LoVo (cell line): ENCODE measurements at places on chromosomes 2 and 18.

- DNase-seq, result peak; percentile 79
These were observed 573 bp downstream of the KDSR start for GRCh38 chr18:63366213-63367052.

DNA sequence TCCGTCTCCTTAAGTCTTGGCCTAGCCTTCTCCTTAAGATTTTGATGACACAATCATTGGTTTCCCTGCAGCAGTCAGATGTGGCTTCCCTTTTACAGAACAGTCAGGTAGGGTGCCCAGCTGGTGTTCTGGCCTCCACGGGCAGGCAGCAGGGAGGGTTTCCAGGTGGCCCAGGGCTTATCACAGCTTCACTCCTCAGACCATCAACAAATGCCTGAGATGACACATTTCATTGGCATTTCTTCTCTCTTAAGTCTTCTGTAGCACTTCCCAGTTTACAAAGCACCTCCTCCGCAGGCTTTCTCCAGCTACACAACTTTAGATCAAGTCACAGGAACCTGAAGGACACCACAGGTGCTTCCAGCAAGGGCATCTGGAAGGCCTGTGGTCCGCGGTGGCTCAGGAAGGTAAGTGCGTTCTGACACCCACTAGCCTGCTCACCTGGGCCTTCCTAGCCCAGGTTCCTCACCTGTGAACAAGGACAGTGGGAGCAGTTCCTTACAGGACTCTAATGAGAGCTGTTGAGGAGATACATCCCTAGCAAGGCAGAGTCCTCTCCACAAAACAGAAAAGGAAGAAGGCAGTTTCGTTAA lies 37.6 kb downstream of the PTPN18 start:
- peak; percentile 5 for DNase-seq

DNA sequence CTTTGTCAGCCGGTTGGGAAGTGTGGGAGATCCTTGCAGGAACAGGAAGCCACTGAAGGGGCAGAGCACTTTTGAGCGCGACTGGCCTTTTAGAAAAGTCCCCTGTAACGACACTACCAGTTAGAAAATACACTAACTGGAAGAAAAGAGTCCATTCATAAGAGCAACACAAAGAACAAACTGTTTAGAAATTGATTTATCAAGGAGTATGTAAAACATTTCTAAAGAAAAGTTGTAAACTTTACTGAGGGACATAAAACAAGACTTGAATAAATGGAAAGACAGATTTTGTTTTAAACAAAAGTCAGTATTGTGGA lies 29.8 kb upstream of the POMC start:
- DNase-seq, result no peak

DNA sequence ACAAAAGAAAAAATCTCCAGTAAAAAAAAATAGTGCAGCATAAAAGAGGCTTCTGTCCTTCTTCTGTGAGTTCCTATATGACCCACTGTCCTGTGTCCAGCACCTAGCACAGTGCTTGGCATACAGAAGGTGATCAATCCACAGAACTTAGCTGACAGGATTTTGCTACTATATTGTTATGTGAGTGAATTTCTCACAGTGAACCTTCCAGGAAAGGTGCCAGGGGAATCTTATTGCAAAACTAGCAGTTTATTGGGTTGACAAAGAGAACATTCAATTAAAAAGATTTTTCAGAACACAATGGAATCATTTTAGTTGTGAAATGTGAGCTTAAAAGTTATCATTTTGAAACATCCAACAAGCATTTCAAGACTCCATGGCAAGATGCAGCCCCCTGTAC lies 12.4 kb upstream of the TRIB2 start:
- DNase-seq, result no peak

GRCh38 chr2:84840306-84840705 lies 40.6 kb downstream of the TRABD2A start:
- no peak for DNase-seq

DNA sequence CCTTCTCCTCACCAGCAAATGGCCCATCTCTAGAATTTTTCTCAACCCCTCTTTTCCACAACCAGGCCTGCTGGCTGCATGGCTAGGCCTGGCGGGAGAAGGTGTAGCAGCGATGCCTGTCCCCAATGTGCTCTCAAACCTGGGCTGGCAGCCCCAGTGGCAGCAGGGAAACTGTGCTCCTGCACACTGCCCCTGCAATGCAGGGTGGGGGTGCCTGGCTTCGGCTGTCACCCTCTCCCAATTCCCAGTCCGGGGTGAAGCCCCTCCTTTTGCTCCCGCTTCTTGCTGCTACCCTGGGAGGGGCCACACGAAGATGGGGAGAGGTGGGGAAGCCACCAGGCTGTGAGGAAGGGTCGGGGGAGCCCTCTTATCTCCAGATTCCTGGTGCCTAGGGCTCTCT lies 36.1 kb upstream of the OTOF start:
- DNase-seq, result no peak

DNA sequence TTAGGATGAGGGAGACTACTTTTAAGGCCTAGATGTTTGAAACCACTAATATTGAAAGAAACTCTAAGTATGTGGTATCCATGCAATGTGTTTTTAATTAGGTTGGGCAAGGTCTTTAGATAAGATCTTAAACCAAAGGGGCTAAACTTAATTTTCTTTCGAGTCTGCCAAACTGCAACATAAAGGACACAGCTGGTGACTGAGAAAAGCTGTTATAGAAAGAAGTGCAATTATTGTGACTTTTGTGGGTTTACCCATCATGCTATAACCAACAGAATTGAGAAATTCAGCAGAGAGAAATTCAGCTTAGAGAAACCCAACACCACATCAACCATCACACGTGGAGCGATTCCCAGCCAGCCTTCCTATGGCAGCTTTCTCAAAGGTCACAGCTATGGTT lies 119.5 kb upstream of the LMAN1 start:
- DNase-seq, result no peak

DNA sequence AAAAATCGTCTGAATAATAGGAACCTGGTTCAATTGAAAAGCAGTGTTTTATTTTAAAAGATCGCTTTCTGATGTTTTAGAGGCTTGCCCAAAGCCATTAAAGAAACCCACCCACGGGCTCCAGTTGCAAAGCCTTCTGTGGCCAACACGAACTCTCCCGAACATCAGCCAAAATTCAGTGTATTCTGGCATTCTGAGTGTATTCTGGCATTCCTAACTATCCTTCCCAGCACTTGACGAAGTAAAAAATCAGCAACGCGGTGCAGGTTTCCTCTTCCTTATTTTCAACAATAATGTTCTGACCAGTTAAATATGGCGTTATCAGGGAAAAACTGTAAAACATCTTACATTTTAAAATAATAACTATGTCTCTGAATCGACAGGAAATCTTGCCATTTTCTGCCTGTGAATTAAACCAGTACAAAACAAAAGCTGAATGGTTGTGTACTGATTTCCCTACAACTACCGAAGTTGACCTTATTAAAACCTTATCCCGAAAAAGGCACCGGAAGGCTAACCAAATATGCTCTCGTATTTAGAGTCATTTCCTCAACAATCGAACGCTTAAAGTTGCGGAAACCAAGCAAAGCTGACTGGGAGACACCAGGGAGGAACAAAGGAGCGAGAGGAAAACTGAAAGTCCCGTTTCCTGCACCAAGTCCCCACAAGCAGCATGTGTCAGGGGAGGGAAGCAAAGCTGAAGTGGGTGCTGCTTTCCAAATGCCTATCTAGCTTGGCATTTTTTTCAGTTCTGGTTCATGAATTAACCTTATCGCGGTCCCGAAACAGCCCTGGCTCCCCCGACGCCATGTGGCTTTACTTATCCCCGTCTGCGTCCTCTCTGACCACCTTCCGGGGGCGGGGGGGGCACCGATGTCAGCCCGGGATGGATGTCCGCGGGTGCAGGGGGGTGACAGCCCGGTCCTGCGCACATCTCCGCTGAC lies 44.3 kb downstream of the ZNF516 start:
- no peak for DNase-seq

DNA sequence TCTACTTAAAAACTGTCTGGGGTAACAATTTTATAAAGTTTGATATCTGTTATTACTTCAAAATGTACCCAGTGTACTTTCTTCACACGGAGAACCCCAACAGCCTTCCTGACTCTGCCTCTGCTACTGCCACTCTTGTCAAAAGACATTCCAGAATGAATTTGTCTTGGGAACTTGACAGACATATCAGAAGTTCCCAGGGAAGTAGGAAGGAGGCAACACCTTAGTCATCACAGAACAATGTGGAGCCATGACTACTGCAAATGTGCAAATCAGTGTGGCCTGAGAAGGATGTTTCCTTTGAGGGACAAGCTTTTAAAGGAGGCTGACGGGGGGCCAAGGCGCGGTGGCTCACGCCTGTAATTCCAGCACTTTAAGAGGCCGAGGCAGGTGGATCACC lies 133.8 kb upstream of the RNF152 start:
- peak; percentile 2 for DNase-seq

GRCh38 chr2:140882671-140883620 lies 1247.9 kb downstream of the LRP1B start:
- DNase-seq, result no peak

- DNase-seq, result peak; percentile 16
These were observed 20.2 kb upstream of the DARS1 start for GRCh38 chr2:136005462-136006196.

GRCh38 chr2:75310876-75311275 lies 111.6 kb upstream of the TACR1 start:
- DNase-seq, result no peak

GRCh38 chr2:136000502-136000901 lies 15.1 kb upstream of the DARS1 start:
- DNase-seq, result no peak

- no peak for DNase-seq
These were observed 53.6 kb upstream of the UGP2 start for GRCh38 chr2:63788071-63788470.

GRCh38 chr2:104889291-104889959 lies 35.5 kb downstream of the POU3F3 start:
- DNase-seq, result no peak

DNA sequence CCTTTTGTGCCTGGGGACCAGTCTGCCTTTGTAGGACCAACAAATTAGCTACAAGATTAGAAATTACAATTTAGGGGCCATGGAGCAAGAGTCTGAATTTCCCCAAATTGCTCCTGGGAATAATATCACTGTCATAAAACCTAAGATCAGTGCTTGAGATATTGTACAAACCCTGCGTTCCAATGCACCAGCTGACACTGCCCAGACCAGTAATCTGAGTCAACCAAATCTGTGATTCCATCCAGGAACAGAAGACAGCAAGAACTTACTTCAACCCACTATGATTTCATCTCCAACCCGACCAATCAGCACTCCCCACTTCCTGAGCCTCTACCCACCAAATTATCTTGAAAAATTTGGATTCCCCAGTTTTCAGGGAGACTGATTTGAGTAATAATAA lies 1305.0 kb upstream of the NRXN1 start:
- DNase-seq, result peak; percentile 3

DNA sequence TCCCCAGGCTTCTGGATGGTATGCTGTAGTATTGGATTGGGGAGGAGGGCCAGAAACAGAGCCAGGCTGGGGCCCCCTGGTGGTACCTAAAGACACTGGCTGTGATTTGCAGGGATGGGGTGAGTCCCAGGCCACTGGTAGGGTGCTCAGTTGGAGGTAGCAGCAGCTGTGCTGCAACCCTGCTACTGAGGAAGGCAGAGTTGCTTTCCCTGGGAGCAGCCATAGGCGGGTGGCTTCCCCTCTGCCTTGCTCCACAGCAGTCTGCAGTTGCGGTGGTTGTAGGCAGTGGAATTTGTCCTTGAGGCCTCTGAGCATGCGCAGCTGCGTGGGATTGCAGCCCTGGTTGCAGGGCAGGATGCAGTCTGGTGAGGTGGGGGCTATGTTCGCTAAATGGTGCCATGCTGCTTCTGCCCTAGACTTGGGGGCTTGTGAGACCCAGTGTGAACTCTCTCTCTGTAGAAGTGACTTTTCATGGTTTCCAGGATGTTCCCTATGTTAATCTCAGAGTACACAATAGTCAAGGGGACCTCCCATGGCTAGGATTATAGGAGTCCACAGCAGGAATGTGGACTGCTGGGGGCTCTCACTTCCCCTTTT lies 443.5 kb downstream of the XIRP2 start:
- DNase-seq, result no peak

GRCh38 chr2:158497486-158497885 lies 40.7 kb downstream of the PKP4 start:
- no peak for DNase-seq

- DNase-seq, result no peak
These were observed 1932.8 kb downstream of the SUCLG1 start for GRCh38 chr2:82526277-82526676.
